ENCODE measurements at places on chromosomes 5 and 9.

GRCh38 chr9:107067739-107068416 is 204.9 kb downstream of the ZNF462 start:
- no peak for DNase-seq

DNA sequence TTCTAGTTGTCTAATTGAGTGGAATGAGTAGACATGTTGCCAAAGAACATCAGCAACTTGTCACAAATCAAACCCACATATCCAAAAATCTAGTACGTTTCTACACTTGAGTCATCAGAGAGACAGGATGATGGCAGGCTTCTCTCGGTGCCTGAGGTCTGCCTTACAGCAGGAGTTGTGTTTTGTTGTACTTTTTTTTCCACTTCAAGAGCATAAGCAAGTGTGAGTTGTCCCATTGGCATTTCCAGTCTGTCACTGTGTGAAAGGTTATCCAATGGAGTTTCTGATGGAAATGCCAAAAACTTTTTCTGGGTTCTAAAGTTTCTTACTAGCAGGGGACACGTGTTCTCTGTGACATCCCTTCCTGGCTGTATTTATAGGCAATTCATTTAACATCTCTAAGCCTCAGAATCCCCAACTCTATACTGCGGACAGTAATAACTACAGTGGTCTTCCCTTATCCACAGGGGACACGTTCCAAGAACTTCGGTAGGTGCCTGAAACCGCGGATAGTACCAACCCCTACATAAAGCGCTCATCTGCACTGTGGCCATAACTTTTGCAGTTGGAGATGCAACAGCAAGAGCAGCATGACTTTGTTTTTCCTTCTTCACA is 246.5 kb downstream of the SYK start:
- DNase-seq: no peak

DNA sequence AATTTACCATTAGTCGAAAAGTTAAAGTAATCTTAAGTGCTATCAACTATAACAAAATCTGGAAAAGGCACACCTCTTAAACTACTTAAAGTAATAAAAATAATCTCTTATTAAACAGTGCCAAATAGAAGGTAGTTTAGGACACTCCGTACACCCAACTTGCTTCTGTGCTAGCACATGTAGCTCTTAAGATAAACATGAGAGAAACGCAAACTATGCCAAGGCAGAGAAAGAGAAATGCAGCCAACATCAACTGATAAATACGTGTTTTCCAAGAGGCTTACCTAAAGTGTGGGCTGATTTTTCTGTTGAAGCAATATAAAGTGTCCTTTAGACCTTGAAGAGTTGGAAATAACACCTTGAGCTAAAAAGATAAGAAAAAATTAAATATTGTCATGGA is 480.6 kb upstream of the DAB2 start:
- DNase-seq: no peak

GRCh38 chr5:40001796-40002195 is 577.0 kb upstream of the DAB2 start:
- no peak for DNase-seq

DNA sequence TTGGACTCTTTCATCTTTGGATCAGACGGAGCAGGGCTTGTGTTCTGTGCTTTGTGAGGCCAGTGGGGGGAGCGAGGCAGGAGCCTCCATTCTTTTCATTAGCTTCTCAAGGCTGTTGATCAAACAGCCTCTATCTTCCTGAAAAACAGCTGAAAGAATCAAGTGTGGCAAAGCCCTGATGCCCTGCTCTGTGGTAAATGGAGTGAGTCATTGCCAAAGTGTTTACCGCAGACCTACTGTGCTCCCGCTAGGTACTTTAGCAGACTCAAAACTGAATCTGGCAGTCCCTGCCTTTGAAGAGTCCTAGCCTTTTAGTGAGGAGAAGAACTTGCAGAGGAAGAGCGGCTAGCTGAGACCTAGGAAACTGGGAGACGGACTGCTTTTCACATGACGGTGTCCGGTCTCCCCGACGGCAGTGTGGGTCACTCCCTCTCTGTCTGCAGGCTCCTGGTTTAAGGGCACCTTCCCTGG is 3.3 kb downstream of the ANKRD33B start:
- DNase-seq: no peak

DNA sequence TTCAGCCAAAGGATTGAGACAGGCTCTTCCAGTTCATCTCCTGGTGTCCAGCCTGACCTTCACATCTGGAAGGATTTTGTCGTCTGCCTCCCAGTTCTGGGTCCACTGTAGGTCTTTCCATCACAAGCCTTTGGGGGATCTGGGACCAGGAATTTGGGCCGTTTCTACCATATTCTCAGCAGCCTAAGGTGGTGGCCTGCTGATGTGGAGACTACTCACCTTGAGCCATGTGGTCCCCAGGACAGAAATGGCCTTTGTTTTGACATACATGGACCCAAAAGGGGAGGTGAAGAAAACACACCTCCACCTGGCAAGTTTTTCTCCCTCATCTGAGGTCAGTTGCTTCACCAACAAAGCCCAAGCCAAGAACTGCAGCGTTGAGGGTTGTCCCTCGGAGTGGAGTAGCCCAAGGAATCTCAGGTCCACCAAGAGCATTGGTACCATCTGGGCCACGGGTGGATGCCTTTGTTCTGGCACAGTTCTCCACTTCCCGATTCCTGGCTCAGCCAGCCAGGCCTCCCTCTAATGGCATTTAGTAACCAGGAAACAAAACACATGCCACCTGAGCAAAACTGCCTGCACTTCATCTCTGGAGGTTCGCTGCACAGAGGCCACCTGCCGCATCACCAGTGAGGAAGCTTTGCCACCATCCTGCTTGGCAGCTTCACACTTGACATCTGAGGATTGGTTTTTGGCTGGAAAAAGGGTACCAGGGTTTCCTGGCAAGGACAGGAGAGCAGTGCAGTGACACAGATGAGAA is 24.7 kb downstream of the AMBP start:
- DNase-seq: no peak

- DNase-seq: no peak
Observed at GRCh38 chr9:134313470-134313869, 12.8 kb upstream of the RXRA start.

DNA sequence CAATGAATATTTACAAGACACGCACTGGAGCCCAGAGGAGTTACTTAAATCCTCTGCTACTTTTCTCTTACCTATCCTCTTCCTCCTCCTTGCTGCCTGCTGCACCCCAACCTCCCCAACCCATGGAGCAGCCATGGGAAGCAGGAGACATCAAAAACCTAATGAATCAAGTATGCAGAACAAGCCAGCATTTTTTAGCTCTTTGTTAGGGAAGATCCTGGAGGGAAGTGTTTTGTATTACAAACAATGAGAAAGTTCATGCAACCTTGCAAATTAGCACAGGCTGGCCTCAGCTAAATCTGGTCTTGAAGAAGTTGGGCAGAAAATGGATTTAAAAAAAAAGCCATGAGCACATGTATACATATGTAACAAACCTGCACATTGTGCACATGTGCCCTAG is 498.8 kb downstream of the KIF4B start:
- no peak for DNase-seq

DNA sequence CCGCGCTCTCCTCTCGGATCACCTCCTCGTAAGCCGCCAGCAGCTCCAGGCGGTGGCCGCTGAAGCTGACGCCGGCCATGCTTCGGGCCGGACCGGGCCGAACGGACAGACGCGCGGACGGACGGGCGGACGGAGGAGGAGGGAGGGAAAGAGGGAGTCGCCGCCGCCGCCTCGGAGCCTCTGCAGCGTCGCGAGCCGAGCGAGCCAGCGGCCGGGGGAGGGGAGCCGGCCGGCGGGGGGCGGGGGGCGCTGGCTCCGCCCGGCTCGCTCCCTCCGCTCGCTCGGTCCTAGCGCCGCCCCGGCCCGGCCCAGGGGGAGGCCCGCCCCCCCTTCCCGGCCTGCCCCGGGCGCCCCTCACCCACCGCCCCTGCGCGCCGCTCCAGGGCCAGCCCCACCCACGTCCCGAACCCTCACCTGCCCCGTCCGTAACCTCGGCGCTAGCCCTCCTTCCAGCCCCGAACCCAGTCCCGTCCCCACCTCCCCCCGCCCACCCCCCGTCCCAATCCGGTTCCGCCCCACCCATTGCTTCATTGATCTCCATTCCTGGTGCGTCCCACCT is at the start of gene DBN1:
Gene DBN1, minus strand, starts transcription at position 192 of the 559 bp plus-strand sequence. Its CDS starts 113 bp downstream, at position 79.
- peak; percentile 56 for DNase-seq

DNA sequence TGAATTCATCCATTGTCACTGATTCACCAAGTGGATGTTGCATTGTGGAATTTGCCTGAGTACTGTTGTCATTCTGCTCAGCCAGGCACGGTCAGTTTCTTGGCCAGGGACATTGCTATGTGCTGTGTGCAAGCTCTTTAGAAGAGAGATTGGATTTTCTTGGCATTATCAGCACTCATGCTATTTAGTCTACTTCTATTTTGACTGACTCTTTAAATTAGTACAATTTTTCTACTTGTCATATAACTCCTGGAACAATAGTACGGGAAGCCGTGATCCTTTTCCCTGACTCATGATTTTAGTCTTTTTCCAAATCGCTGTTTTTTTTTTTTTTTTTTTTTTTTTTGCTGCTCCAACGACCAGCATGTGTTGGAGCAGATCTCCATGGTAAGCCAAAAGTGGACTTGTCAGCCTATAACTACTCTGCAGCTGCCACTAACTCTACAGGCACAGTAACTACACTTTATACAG is 129.7 kb downstream of the CDC42SE2 start:
- DNase-seq: no peak

- DNase-seq: no peak
Observed at GRCh38 chr9:135068776-135069415, 18.6 kb upstream of the OLFM1 start.

DNA sequence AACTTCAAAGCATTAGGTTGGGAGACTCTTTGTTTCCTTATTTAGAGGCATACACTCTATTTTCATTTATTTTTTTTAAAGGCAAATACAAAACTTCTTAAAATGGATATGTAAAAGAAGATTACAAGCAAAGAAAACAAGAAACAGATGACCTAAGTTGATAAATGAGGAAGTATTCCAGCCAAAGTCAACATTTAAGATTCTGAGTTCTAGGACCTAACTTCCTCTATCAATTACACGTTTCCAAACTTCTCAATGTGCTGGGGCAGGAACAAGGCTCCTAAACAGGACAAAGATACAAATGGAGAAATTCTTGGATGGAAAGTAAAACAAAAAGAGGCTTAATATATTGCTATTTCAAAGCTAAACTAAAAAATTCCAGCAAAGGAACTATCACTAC is 89.5 kb downstream of the TLE1 start:
- peak; percentile 47 for DNase-seq

- DNase-seq: no peak
Observed at GRCh38 chr9:36793277-36793676, 220.6 kb downstream of the MELK start.

- DNase-seq: no peak
Observed at GRCh38 chr5:143476601-143477211, 73.2 kb upstream of the NR3C1 start.

- DNase-seq: peak; percentile 16
Observed at GRCh38 chr5:52709167-52709925, 78.4 kb upstream of the ITGA1 start.

DNA sequence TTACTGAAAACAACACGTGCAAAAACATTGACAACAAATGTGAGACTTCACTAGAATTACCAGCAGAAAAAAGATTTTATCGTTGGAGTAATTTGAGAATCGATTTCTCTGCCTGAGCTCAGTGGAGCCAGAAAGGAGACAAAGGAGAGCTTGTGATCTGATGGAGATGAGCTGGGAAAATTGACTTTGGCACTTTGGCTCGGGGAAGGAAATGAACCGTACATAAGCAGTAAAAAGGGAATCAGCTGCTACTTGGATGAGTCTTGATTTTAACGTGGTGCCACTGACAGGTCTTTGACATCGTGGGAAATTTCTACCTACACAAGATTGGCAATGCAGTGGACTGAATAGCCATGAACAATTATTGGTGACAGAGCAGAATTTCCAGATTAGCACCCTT is 244.7 kb upstream of the RPS23 start:
- no peak for DNase-seq

- DNase-seq: no peak
Observed at GRCh38 chr5:62144401-62145022, 161.5 kb upstream of the KIF2A start.

DNA sequence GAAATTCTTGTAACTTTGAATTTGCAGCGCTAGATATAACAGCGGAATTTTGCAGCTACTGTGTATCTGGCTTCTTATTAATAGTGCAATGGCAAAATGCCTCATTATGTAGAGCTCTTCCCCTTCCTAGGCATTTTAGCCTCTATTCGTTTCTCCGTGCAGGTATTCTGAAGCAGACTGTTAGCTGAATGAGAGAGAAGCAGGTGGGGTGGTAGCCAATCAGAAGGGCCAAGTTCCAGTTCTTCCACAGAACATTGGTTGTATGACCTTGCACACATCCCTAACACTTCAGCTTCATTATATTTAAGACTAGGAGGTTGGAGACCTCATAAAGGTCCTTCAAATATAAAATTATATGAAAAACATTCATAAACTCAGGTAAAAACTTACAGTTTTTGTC is 1.2 kb upstream of the VPS13A start:
- DNase-seq: no peak

- no peak for DNase-seq
Observed at GRCh38 chr5:148585988-148586387, 68.3 kb downstream of the HTR4 start.

- no peak for DNase-seq
Observed at GRCh38 chr5:172481011-172481800, 26.9 kb upstream of the SH3PXD2B start.

- DNase-seq: no peak
Observed at GRCh38 chr5:91464886-91465646, 81.9 kb upstream of the ARRDC3 start.

Measured in suppressor macrophage (primary cell).